CD4-positive, CD25-positive, alpha-beta regulatory T cell (primary cell): ENCODE measurements at places on chromosomes 5 and 9. TPM values are rescaled to one million over a fixed set of nuclear protein-coding genes. Genes with fewer than 3 reads are reported as not detected.

- DNase-seq, result no peak
- H3K4me1 ChIP-seq, result peaks cover 26% of the 10 kb centered on the region
- no peaks in the 10 kb centered on the region for H3K27me3 ChIP-seq
- H3K36me3 ChIP-seq, result no peaks in the 10 kb centered on the region
These were observed 26.0 kb downstream of the BICD2 start for GRCh38 chr9:92738661-92739081.

DNA sequence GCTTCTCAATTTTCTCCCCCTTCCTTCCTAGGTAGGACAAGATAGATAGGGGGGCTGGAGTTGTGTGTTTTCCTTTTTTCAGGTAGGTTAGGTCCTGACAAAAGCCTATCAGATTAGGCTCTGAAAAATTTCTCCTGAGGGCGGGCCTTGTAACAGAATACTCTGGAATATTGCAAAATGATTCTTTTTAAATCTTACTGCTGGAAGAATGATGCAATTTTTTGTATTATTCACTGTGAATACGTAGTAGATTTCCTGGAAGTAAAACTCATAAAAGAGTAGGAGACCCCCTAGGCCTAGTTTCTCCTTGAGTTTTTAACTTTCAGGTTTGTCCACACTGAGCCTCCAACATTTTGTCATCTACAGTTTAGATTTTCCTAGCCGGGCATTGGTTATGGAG is 1701.8 kb downstream of the EFNA5 start:
- no peak overlapping the region for H3K27ac ChIP-seq
- H3K36me3 ChIP-seq, result no peaks in the 10 kb centered on the region
- no peaks in the 10 kb centered on the region for H3K4me1 ChIP-seq
- H3K4me3 ChIP-seq, result no peak overlapping the region

GRCh38 chr5:78503958-78504653 is 143.7 kb downstream of the SCAMP1 start:
- H3K4me3 ChIP-seq, result no peak overlapping the region
- H3K36me3 ChIP-seq, result no peaks in the 10 kb centered on the region
- H3K27ac ChIP-seq, result no peak overlapping the region
- no peak for DNase-seq
- H3K4me1 ChIP-seq, result no peaks in the 10 kb centered on the region

DNA sequence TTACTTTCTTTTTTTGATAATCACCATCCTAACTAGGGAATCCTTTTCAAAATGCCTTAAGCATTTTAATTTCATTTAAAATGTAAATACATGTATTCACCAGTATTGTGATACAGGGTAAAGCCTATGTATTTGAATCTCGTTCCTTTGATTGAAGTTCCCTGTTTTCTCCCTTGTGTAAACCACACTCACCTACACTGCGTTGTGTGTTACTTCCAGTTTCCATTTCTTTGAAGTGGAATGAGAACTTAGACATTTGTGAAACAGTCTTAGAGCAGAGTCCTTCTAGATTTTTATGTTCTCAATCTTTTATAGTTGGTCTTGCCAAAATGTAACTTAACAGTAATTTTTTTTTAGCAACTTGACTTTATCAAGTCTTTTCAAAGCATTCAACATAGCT is 101.4 kb downstream of the ZNF462 start:
- DNase-seq, result no peak
- H3K4me1 ChIP-seq, result no peaks in the 10 kb centered on the region
- no peaks in the 10 kb centered on the region for H3K27me3 ChIP-seq
- H3K27ac ChIP-seq, result no peak overlapping the region
- no peak overlapping the region for H3K4me3 ChIP-seq

GRCh38 chr5:75632321-75632720 is 21.1 kb downstream of the ANKDD1B start:
- no peaks in the 10 kb centered on the region for H3K27me3 ChIP-seq
- H3K36me3 ChIP-seq, result no peaks in the 10 kb centered on the region
- H3K4me3 ChIP-seq, result no peak overlapping the region
- DNase-seq, result no peak
- H3K4me1 ChIP-seq, result no peaks in the 10 kb centered on the region

- no peaks in the 10 kb centered on the region for H3K36me3 ChIP-seq
- H3K27ac ChIP-seq, result no peak overlapping the region
- H3K4me3 ChIP-seq, result peak overlapping the region; percentile 32
- H3K27me3 ChIP-seq, result peaks cover 29% of the 10 kb centered on the region
- peaks cover 41% of the 10 kb centered on the region for H3K4me1 ChIP-seq
- no peak for DNase-seq
These were observed 1.7 kb upstream of the EFNA5 start for GRCh38 chr5:107672211-107673038.

- H3K36me3 ChIP-seq, result no peaks in the 10 kb centered on the region
- no peak for DNase-seq
- no peaks in the 10 kb centered on the region for H3K27me3 ChIP-seq
- H3K27ac ChIP-seq, result peak overlapping the region; percentile 99
- H3K4me1 ChIP-seq, result peaks cover 40% of the 10 kb centered on the region
- peak overlapping the region; percentile 90 for H3K4me3 ChIP-seq
These were observed 712 bp upstream of the HSPA4 start for GRCh38 chr5:133051061-133051541.

The IFNB1 gene
- not detected for total RNA-seq

The TAS2R1 gene
- not detected for total RNA-seq

The TRMT10B gene
- 12.5 TPM for total RNA-seq

The C1QTNF2 gene
- total RNA-seq, result not detected
